Gastrocnemius medialis (tissue), 4 donors: ENCODE measurements at places on chromosomes 6 and 20.

- no peak for DNase-seq
Observed at GRCh38 chr20:54014293-54014926, 56.0 kb downstream of the BCAS1 start.

DNA sequence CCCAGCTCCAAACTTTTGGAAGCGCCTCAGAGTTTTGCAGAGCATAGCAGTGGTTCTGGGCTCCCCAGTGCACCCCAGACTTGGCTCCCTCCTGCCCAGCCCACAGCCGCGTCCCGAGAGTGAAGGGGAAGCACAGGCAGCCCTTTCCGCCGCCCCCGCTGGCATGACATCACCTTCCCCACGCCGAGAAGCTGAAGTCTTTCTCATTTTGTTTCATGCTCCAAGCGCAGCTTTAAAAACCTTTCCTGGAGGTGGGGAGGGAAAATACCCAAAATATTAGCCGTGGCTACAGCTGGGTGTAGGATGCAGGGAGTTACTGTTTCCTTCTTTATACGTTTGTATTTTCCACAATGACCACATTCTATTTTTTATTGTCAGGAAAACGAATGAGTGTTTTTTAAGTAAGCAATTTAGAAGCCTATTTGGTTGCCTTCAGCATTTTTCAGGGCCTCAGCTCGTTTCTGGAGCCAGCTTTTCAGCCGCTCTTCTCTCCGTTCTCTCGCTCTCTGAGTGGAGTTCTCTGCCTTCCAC, 72.9 kb downstream of the SNX5 start:
- DNase-seq: no peak

GRCh38 chr6:31158863-31159855, 770 bp downstream of the TCF19 start:
- no peak for DNase-seq

DNA sequence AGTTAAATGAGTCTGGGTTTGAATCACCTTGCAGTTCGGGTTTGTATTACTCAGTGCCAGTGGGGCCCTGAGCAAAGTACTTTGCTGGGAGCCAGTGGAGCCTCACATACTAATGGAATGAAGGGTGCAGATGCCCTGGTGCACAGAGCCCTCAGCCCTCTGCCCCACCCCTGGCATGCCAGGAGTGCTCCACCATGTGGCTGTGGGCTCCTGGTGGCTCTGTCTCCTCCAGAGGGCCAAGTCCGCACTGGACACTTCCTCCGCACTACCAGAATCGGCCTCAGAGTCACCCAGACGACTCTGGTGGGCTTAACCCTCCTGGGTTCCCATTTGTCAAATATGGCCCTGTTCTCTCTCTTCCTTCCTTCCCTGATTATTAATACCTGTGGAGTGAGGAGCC, 94.0 kb downstream of the STK35 start:
- DNase-seq: no peak

GRCh38 chr20:51023617-51024155, 779 bp upstream of the KCNG1 start:
- no peak for DNase-seq
